ENCODE measurements at places on chromosomes 3 and 15.

- DNase-seq: no peak
Measured at GRCh38 chr3:66220066-66220465, 735 bp upstream of the SLC25A26 start.

DNA sequence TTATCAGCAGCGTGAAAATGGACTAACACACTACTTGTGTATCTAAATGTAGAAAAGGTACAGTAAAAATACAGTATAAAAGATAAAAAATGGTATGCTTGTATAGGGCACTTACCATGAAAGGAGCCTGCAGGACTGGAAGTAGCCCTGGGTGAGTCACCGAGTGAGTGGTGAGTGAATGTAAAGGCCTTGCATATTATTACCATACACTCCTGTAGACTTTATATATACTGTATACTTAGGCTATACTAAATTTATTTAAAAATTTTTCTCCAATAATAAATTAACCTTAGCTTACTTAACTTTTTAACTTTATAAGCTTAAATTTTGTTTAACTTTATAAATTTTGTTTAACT is 67.2 kb upstream of the TSPAN3 start:
- no peak for DNase-seq

DNA sequence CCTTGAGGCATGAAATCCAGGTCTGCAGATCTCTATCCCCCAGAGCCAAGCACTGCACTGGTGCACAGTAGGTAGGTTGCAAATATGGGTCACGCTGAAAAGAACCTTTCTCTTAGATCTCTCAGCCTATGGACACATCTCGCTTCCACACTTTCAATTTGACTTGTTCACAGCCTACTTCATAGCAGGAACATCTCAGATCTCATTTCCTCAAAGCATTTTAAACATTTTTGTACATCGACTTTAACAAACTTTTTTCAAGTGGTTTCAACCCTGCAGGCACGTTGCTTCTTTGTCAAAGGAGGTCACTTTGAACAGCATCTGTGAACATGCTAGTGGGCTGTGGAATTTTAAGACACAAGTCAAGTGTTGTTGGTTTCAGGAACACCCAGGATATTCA is 76.0 kb downstream of the SLC12A8 start:
- DNase-seq: no peak

DNA sequence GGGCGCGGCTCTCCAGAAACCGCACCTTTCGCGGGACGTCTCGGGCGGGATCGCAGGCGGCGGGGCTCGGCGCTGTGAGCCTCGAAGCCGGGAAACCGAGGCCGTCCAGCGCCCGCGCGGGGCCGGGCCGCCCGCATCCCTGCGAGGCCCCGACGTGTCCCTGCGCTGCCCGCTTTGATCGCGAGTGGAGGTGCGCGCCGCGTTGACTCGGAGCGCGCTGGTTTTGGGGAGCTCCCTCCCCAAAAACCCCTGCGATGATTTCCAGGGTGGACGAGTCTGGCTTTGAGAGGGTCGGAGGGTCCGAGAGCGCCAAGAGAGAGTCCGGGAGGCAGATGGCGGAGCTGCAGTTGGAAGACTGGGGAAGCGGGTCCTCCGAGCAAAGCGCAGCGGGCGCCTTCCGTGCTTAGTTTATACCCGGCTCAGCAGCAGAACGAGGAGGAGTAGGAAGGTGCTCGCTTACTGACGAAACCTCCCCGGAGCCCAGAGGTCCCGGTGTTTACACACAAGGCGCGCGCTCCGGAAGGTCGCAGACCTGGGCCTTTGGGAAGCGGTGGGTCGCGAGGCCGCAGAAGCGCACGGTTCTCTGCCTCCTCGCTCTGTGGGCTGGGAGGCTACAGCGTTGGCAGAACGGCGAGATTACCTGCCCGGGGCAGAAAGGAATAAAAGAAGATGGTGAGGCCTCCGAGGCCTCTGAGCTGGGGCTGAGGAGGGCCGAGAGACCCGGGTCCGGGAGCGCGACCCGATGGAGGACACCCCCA is 687 bp downstream of the ALDH1A3 start:
- no peak for DNase-seq

- no peak for DNase-seq
Measured at GRCh38 chr3:192170659-192171058, 556.7 kb downstream of the FGF12 start.

Measured in stimulated activated CD8-positive, alpha-beta memory T cell treated with anti-CD3 and anti-CD28 coated beads, Interleukin-15, amount 100 ng/mL, for 4 hours (primary cell).